ENCODE measurements at places on chromosomes 12 and 14.

DNA sequence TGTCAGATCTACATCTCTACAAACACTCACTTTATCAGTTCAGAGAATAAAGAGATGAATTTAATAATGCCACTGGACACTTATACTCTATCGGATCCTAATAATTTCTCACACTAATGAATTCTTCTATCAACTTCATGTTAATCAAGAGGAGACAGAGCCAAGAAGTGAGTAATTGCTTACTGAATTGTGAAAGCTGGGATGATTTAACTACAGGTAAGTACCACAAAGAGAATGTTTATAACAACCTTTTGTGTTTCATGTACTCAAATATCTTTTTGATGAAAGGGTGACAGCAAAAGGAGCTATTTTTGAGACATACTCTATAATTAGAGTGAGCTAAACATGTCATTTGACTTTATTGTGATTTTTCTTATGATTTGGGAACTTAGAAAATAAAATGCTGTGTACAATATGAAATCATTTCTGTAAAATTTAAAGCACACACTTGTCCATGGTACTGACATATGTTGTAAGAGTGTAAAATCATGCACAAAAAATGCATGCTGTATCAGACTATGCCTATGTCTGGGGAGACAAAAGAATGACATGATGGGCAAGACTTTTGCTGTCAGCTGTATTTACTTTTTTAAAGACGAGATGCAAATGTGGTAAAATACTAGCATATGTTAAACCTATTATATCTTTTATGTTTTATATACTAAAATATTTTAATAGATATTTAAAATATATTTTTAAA, 361.2 kb downstream of the CCER1 start:
- DNase-seq = no peak

DNA sequence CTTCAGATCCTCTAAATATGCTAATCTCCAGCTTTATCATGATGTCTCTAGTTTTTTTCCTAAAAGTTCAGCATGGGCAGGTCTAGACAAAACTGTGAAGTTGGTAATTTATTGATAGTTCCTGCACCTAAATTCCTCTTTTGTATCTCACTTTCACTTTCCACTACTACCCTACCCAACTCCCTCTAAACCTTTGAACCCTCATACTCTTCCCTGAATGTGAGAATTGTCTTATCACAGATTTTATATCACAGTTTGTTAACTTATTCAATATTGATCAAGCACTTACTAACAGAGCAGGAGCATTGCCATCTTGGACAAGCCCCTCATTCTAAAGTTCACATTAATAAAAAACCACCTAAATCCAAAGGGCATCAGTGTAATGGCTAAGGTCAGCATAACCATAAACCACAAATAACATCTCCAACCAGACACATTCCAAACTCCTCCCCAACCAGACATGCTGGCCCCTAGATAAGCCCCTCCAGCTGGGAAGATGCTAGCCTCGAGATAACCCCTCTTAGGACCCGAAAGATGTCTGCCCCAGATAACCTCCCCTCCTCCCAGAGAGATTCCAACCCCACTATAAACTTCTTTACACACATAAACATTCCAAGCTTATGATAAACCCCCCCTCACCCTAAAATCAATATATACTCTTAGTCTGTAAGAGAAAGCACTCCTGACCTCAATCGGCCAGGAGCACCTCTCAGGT, 78.7 kb downstream of the FSCB start:
- no peak for DNase-seq

DNA sequence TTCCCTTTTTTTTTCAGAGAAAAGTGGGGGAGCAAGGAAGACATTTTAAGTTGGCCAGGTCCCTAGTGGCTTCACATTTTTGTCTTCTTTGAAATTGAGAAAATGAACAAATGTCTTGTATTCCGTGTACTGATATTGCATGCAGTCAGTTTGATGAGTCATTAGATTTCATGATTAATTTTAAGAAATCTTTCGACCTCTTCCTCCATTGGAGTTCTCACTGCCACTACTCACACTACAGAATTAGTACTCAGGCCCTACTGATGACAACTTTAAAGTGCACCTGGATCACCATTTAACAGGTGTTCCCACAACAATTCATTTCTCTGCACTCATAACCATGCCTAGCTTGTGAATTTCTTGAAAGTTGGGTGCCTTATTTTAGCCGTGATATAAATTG, 50.5 kb downstream of the SAMD4A start:
- DNase-seq = no peak

GRCh38 chr14:101026341-101026740, 122.8 kb upstream of the RTL1 start:
- no peak for DNase-seq

- no peak for DNase-seq
Measured at GRCh38 chr12:105233041-105233905, 2.7 kb downstream of the APPL2 start.

DNA sequence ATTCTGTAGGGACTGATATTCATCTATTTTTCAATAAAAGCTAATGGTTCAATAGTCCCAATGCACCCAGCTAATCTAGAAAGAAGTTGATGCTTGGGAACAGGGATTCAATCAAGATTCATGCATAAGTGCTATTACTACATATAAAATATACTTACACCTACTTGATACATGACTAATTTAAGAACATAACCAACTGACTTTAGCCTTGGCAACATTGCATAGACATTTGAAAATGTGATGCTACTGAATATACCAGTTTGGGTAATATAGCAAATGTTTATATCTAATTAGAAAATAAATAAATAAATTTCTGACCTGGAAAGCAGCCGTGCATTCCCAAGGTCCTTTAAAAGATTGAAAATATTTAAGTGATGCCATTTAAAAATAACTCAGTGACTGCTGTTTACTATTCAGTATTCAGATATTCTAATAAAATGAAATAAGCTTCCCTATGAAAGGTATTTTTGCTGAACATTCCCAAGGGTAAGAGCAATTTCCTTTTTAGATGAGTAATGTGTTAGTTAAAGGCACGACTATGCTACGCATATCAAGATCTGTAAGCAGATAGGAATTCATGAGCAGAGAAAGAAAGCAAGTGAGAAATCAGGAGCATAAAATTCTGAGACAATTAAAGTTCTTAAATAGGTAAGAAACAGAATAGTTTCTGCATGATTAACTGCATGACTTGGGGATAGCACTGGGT, 160.6 kb upstream of the SYT1 start:
- no peak for DNase-seq

DNA sequence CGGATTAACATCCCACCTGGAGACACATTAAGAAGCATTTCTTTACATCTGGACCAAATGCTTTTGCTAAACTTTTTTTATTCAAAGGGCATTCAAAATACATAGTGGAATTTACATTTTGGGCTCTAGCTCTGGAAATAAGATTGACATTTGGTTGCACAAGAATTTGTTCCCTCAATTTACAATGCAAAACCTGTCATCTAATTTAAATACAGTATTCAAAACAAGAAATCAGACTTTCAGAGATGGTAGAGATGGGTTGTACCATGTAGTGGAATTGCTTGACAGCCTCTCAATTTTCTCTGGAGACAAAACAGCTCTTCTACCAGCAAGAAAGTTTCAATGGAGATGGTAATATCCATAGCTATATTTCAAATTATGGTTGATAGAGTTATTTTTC, 275.8 kb downstream of the ATP23 start:
- DNase-seq = no peak
